ENCODE measurements at places on chromosomes 2 and 18. TPM values are rescaled to one million over a fixed set of nuclear protein-coding genes. Genes with fewer than 3 reads are reported as not detected.

GRCh38 chr2:186098821-186099220 is 360.2 kb downstream of the FSIP2 start:
- ATAC-seq, result no peak

Gene HRH4
- total RNA-seq, result 2.2 TPM

GRCh38 chr2:123283431-123283830 is 741.7 kb upstream of the CNTNAP5 start:
- no peak for ATAC-seq

- ATAC-seq, result no peak
Observed at GRCh38 chr2:136233298-136233697, 115.3 kb upstream of the CXCR4 start.

DNA sequence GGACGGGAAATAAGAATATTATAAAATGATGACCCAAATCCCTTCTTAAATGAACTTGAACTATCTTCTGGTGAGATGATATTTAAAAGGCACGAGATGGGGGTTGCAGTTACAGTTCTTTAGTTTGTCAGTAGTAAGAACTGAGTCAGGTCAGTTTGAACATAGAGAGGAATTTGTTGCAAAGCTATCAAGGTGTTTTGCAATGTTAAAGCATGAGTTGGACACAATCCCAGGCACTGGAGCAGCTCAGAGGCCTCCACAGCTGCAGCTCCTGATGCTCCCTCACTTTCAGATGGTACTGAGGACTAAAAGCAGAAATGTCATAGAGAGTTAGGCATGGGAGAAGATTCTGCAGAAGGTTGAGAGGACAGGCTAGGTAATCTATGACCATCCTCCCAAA is 236.0 kb downstream of the BCL2 start:
- no peak for ATAC-seq

Gene PSMG2
- total RNA-seq, result 59.6 TPM

Gene GLI2
- total RNA-seq, result not detected

Gene CNGA3
- total RNA-seq, result not detected

GRCh38 chr2:102050854-102051391 is 59.2 kb downstream of the IL1R2 start:
- ATAC-seq, result no peak

- ATAC-seq, result no peak
Observed at GRCh38 chr18:79483971-79484491, 88.3 kb downstream of the NFATC1 start.

GRCh38 chr2:181104512-181105115 is 124.2 kb downstream of the UBE2E3 start:
- no peak for ATAC-seq

GRCh38 chr2:52563151-52563550 is 1204.5 kb upstream of the CHAC2 start:
- ATAC-seq, result no peak

Gene TMEM247
- total RNA-seq, result not detected

DNA sequence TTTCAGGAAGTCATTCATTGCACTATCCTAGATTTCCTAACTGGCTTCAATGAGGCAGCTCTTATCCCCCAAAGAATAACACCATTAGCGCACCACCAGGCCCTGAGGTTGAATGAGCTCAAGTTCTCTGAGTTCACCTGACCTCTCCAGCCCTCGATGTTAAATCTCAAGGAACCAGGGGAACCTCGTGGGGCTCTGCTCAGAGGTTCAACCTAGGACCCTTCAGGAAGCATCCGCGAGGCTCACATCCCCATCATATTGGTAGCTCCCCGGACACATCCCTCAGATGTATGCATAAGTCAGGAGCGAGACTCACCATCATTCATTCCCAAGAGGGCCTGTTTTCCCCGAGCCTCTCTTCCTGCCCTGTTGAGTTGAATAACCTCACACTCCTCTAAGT is 145.6 kb upstream of the KLHL29 start:
- no peak for ATAC-seq

Gene EPHA4
- total RNA-seq, result 8.0 TPM

All from activated T-helper 17 cell treated with anti-CD3 and anti-CD28 coated beads, Interleukin-2, amount 50 U/mL, for 72 hours (primary cell).